Activated CD8-positive, alpha-beta memory T cell treated with anti-CD3 and anti-CD28 coated beads for 24 hours (primary cell): ENCODE measurements at places on chromosomes 3 and 15.

- DNase-seq = no peak
These were observed 22.5 kb downstream of the KCTD6 start for GRCh38 chr3:58514405-58514804.

GRCh38 chr15:62770111-62770660 is 272.4 kb upstream of the TPM1 start:
- DNase-seq = no peak

DNA sequence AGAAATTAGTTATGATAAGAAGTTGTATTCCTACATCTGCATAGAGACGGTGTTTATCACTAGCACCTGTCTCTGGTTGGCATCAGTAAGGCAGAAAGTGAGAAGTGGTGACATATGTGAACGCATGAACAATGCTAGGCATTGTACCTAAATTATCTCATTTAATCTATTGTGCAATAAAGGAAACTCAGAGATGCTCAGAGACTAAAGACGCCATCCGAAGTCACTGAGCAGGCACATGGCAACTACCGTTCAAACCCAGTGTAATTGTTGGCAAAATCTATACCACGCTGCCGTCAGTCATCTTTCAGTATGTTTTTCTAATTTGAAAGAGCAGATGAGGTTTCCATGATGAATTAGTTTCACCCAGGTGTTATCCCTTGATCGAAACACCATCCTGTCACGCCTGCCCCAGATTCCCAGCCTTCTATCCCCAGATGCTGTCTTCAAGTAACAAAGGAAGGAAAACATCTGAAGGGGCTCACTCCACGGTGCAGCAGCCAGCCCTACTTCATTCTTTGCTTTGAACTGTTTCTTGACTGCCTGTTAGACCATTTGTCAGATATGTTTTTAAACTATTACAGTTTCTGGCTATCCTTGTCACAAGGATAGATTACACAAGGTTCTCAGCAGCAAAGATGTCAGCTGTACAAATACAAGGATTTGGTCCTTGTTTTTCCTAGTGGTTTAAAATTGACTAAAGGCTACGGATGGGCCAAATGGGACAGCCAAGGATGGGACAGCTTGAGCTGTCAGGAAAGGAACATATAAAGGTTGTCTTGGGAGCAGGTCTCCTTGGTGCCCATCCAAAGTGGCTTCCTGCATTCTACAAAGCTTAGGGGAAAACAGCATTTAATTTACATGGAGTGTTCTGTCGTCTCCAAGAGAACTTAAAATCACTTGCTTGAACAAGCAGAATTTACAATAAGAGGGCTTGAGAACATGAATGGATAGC is 99.1 kb downstream of the TMEM108 start:
- DNase-seq = no peak

GRCh38 chr3:119219069-119219468 is 21.6 kb downstream of the B4GALT4 start:
- no peak for DNase-seq

DNA sequence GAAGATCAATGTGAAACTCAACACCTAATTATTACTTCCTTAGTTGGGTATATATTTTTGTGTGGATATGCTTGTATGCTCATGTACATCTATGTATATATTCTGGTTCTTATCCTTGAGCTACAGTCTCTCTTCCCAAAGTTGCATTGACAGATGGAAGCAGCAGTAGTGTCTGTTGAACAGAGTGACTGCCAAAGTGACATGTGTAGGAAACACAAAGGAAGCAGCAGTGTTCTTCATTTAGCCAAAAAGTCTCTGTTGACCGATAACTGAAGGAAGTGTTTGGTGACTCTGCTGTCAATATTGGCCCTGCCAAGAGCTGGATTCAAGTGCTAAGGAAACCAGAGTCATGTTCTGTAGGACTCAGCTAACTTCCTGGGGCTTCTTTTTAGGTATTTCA is 123.8 kb downstream of the C3orf70 start:
- no peak for DNase-seq

DNA sequence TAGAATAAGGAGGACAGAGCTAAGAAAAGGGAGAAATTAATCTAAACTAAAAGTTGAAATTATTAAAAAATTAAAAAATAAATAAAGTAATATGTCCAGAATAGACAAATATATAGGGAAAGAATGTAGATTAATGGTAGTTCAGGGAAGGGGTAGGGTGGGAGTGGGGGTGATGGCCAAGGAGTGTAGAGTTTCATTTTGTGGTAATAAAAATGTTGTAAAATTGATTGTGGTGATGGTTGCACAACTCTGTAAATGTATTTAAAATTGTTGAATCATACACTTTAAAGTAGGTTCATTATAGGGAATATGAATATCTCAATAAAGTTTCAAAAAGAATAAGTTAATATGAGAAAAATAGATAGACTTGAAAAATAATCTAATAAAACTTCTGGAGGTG is 21.0 kb upstream of the FNDC3B start:
- DNase-seq = no peak

GRCh38 chr3:177089901-177090300 is 107.4 kb downstream of the TBL1XR1 start:
- no peak for DNase-seq

DNA sequence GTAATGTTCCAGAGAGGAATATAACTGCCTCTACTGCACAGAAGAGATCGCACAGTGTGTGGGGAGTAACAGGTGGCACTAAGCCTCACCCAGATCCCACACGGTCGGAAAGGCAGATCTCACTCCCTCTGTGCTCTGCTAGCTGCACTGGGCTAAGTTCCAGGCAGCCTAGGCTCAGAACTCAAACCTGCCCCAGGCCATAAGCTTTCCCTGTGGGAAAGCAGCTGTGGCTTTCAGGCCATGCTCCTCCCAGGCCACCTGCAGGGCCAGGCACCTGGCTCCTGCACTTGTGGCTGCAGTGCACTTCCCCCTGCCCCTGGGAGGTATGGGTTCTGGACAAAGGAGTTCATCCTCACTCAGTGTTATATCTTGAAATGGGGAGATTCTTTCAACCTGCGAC is 27.5 kb downstream of the PCCB start:
- no peak for DNase-seq

- DNase-seq = no peak
These were observed 64.2 kb downstream of the ECT2 start for GRCh38 chr3:172814738-172815137.

GRCh38 chr3:150074277-150074676 is 103.6 kb upstream of the PFN2 start:
- no peak for DNase-seq

GRCh38 chr3:9147215-9147895 is 102.1 kb downstream of the SRGAP3 start:
- DNase-seq = no peak

DNA sequence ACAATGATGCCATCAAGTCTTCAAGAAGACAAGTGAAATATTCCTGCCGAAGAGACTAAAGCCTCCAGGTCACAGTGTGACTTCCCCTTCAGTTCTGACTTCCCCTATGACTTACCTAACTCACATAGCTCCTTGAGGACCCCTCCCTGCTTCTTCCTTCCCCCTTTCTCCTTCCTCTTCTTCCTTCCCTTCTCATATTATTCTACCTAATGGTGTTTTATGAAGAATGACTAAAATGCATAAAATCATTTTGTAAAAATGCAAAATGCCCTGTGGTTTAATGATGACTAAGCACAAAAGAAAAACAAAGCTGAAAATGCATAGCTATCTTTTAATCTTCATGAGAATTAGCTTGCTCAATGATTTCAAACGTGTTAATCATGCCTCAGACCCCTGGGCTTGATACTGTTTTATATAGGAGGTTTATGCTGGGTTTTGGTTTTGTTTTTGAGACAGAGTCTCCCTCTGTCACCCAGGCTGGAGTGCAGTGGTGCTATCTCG is 26.1 kb upstream of the TM4SF4 start:
- DNase-seq = no peak

DNA sequence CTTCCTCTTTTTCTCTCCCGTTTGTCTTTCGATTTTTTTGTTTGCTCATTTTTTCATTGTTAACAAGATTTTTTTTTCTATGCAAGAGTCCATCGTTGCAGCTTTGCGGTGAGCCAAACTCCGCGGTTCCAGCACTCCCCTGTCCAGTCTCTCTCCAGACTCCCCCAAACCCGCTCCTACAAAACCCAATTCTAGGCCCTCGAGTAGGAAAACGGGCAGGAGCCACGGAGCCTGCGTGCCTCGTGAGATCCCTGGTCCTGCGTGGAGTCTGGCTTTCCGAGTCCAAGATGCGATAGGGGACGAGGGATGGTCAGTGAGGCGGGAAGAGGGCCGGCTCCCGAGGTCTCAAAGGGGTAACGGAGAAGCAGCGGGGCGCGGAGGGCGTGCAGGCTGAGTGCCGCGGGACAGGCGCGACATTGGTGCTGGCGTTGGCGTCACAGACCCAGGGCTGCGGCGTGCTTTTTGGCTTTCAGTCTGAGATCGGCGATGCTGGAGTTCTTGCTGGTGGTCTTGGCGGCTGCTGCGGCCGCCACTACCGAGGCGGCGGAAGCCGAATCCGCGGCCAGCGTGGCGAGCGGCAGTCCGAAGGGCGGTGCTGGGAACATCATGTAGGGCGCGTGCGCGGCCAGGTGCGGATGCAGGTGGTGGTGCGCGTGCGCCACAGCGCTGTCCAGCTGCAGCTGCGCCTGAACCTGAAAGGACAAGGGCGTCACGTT is 8.5 kb downstream of the SHOX2 start:
- peak; percentile 87 for DNase-seq

- DNase-seq = no peak
These were observed 1109.5 kb downstream of the NSUN3 start for GRCh38 chr3:95172164-95172943.

DNA sequence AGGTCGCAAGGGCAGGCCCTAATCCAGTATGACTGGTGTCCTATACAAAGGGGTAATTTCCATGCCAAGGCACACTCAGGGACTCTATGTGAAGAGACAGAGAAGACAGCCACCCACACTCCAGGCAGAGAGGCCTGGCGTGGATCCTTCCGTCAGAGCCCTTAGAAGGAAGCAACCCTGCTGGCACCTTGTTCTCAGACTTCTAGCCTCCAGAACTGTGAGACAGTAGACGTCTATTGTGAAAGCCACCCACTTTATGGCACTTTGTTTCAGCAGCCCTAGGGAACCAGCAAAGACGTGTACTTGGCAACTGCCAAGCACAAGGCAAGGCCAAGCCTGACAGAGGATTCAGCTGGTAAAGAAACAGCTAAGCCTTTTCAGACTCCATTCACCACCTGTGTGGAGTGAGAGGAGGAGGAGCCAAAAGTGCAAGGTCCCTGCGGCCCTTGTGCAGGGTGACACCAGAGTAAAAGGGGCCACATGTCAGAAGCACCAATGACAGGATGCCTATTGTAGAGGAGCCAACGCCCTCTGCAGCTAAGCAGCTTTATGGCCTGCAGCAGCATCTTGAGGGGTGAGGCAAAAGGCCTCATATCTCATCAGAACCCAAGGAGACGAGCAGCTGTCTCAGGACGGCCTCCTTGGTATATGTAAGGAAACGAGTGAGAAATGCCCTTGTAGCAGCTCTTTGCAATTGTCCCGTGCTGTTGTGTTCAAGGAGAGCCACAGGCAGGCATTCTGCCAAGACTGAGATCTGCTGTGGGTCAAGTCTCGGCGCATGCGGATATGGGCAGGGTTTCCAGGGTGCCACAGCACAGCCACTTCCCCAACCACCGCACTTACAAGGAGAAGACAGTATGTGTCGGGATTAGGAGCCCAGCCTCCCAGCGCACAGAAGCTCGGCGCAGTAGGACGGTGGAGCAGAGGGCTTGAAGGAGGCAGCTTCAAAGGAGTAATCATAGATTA is 121.5 kb upstream of the LIPC start:
- no peak for DNase-seq

- DNase-seq = no peak
These were observed 81.5 kb downstream of the C3orf70 start for GRCh38 chr3:185071287-185071800.

DNA sequence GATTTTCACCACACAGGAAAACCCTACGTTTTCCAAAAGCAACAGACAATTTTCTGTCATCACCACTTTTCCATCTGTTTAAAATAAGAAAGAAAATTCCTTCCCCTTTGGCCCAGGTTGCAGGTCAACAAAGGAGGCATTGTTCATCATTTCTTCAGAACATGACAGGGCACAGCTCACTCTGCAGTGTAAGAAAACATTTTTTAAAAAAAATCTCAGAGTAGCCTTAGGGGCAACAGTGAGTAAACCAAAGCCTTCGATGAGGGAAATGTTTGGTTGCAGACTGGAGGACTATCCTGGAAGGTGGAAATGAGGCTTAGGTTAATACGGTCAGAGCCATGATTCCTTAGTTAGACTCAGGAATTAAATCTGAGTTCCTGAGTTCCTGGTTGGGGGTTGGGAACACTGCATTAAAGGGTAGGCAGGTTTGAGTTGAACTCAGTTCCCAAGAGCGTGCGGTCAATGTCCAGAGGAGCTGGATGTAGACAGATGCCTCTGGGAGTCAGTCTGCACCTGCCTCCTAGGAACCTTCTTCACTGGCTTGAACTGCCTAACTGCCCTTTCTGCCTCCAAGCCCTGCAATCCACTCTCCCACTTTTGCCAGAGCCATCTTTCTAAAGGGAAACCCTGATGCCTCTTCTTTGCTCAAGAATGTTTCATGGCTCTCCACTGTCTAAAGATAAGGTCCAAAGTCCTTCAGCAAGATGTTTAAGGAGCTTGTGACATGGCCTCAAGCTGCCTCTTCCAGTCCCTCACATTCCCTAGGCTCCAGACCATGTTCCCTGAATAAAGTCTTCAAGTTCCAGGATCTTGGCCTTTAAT is 3.3 kb upstream of the HES1 start:
- no peak for DNase-seq

- DNase-seq = no peak
These were observed 48.6 kb downstream of the KLF15 start for GRCh38 chr3:126308394-126309125.

- no peak for DNase-seq
These were observed 349.5 kb upstream of the MANF start for GRCh38 chr3:51035630-51036029.

GRCh38 chr15:78343276-78344060 is 3.3 kb downstream of the CRABP1 start:
- DNase-seq = no peak

GRCh38 chr3:151228666-151229040 is 25.6 kb upstream of the GPR171 start:
- DNase-seq = no peak
